ENCODE measurements at places on chromosomes 16 and 17. TPM values are rescaled to one million over a fixed set of nuclear protein-coding genes. Genes with fewer than 3 reads are reported as not detected.

MYH8 gene
- total RNA-seq: not detected

KRT32 gene
- total RNA-seq: not detected

GLP2R gene
- total RNA-seq: 1.5 TPM

SEZ6L2 gene
- total RNA-seq: 30.4 TPM

MEFV gene
- total RNA-seq: not detected

OTOP3 gene
- total RNA-seq: not detected

MYO18A gene
- 56.8 TPM for total RNA-seq
